Posterior cingulate gyrus (tissue), 11 donors: ENCODE measurements at places on chromosomes 13 and 19.
A peak's percentile ranks its signal among the peaks of the same experiment; 100 is the strongest.

DNA sequence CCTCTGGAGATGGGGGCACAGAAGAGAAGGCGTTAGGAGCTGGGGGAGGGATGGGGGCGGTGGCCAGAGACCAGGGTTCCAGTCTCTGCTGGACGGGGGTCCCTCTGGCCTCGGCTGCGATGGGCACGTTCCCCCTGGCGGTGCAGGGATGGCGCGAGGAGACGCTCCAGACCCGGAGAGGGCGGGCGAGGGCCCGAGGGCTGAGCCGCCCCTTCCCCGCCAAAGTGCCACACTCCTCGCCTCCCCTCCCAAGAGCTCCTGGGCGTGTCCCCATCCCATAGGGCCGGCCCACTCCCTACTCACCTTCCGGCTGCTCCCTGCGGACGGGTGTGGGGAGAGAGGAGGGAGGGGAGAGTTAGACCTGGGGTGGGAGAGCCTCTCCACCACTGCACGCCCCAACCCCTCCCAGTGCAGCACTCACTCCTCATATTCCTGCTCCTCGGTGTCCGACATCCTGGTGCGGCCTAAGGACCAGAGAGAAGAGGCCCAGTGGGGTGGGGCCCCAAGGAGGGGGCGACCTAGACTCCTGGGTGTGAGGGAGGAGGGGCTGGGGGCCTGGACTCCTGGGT, 2.2 kb downstream of the TNNT1 start:
- DNase-seq, result no peak

DNA sequence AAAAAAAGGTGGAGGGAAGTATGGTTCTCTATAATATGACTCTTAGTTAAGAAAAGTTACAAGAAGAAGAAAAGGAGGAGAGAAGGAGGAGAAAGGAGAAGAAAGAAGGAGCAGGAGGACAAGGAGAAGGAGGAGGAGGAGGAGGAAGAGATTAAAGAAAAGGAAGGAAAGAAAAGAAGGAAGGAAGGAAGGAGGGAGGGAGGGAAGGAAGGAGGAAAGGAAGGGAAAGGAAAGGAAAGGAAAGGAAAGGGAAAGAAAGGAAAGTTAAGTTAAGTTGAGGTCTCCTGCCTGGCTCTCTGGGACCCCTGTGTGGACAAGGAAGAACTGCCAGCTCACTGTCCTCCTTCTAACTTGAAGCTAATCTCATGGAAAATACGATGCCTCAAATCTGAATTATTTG, 429.5 kb downstream of the TSHZ3 start:
- no peak for DNase-seq

- no peak for DNase-seq
Observed at GRCh38 chr13:29684441-29684840, 89.0 kb upstream of the SLC7A1 start.

GRCh38 chr19:12270854-12271253, 23.8 kb downstream of the ZNF44 start:
- DNase-seq, result no peak

DNA sequence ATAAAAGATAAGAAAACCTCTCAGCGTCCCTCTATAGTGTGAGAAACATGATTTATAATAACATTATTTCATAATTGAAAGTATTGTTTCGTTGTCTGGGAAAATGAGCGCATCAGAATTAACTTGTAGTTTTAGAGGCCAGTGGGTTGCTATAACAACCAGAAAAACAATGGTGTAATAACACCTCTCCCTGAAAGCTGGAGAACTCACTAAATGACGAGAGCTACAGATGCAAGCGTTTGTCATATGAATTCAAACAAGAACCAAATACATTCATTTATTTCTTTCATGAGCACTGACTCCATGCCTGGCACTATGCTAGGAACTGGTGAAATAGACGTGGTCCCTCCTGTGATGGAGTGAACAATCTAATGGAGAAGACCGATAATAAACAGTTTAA, 16.3 kb downstream of the KBTBD7 start:
- DNase-seq, result no peak

DNA sequence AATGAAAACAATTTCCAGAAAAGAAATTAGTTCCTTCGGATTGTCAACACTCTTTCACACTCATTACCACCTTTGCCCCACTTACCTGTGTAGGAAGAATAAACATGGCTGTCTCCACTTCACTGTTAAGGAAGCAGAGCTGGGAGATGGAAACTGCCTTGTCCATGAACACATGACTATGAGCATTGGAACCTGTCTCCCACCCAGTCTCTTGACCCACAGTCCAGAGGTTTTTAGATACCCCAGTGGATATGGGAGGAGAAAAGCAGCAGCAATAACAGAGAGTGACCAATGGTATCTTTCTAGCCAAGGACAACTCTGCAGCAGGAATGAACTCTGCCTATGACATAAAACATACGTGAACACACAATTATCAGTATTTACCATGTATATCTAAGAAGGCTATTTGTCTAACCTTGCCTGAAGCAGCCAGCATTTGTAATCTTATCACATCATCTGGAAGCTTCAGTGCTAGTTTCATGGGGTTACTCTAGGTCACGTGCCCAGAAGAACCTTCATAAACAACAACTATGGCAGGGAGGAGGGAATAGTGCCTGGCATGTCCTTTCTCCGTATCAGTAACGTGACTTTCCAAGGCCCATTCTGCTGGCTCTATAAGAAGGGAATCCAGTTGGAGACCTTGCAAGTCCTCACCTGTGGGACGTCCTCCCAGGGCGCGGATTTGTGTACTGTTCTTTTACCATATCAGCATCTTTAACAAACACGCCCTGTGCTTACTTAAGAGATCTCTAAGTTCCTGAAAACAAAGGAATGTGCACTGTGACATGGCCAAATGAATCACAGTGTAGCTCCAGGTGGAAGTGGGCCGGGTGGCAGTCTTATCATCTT, 221.8 kb upstream of the UBL3 start:
- DNase-seq, result no peak

- no peak for DNase-seq
Observed at GRCh38 chr13:87147076-87147475, 524.1 kb upstream of the SLITRK5 start.

DNA sequence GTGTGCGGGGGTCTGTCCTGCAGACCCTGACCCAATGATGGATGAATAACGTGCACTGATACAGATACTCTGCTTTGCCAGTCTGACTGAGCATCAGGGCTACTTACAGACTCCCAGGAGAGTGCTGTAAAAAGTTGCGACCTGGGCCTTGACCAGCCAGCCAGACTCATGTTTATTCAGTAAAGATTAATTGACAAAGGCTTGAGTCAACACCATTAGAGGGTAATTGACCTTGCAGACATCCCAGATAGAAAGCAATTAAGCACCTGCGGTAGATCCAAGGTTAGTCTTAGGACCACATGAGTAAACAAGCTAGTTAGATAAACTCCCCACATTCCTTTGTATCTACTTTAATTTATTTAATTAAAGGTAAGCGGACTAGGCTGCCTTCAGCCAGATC, 10.4 kb downstream of the NUDT19 start:
- no peak for DNase-seq

GRCh38 chr19:42440357-42441048, 2.2 kb downstream of the CXCL17 start:
- peak; percentile 77 for DNase-seq

GRCh38 chr19:475360-475759, 14.5 kb upstream of the SHC2 start:
- no peak for DNase-seq

- no peak for DNase-seq
Observed at GRCh38 chr19:51766461-51766860, 5.5 kb downstream of the FPR2 start.

DNA sequence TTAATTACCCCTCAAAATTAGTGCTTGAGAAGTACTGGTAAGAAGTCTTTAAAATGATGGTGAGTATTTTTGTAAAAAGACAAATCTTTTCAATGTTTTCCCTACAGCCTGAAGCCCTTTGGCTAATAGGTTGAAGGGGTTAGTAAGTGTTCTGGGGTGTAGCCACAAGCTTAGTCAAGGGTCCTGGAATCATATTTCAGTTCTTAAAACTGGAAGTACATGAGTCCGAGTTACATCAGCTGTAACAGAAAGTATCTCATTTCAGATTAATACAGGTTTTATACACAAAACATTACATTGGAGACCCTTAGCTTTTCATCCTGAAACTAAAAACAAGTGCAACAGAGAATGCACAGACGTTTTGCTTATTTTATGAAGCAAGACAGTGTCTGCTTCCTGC, 52.7 kb upstream of the TEX29 start:
- no peak for DNase-seq

- no peak for DNase-seq
Observed at GRCh38 chr13:111521030-111521429, 200.6 kb downstream of the TEX29 start.

DNA sequence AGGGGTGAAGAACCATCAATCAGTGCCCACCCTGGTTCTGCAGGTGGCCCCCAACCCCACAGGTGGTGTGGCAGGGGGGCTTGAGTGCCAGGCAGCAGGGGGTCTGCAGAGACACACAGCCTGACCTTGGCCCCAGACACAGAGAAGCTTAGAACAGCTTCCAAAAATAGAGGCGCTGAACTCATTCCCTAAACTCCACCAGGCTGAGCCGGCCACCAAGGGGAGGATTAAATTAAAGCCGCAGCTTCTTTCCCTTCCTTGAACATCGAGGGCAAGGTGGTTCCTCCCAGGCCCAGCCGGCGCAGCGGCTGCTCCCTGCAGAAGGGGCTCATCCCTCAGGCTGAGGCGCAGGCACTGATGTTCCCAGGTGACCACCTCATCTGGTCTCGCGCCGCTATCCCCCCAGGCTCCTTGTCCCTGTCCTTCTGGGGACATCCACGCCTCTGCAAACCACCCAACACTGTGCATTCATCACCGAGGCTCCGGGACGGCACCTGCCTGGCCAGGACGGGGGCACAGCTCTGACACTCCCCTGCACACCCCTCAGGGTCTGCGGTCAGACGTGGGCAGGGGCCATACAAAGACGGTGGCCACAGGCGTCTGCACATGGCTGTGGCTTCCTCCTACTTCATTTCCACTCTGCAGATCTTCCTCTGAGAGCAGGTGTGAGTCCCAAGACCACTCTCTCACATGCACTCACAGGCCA, 30.9 kb downstream of the LAMP1 start:
- no peak for DNase-seq
